Memory B cell (primary cell): ENCODE measurements at places on chromosomes 3 and 15.
A peak's percentile ranks its signal among the peaks of the same experiment; 100 is the strongest.

- DNase-seq: no peak
Observed at GRCh38 chr3:55647670-55648069, 160.6 kb upstream of the WNT5A start.

- no peak for DNase-seq
Observed at GRCh38 chr15:68113751-68114150, 59.6 kb downstream of the PIAS1 start.

DNA sequence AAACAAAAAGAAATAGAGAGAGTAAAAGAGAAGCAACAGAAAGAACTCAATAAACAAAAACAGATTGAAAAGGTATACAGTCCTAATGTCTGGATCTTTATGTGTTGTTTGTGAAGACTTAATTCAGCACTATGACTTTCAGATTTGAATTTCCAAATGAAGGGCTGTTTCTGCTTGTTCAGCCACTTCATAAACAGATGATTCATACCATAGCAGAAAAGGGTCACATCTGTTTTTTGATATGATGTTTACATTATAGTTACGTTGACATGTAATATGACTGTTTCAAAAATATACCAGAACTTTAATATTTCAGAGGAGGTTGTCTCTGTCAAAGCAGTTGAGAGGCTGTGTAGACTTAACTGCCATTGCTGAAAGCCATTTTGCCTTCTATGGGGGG is 24.1 kb downstream of the ASB14 start:
- no peak for DNase-seq

- no peak for DNase-seq
Observed at GRCh38 chr15:85500060-85500708, 119.8 kb downstream of the AKAP13 start.

- no peak for DNase-seq
Observed at GRCh38 chr3:168885028-168885427, 778.5 kb downstream of the MECOM start.

GRCh38 chr3:23035927-23036640 is 167.0 kb upstream of the UBE2E2 start:
- no peak for DNase-seq

- DNase-seq: no peak
Observed at GRCh38 chr3:4709341-4709740, 216.2 kb downstream of the ITPR1 start.

GRCh38 chr3:98013411-98014267 is 21.5 kb downstream of the GABRR3 start:
- DNase-seq: no peak

- DNase-seq: no peak
Observed at GRCh38 chr15:63482874-63483323, 21.5 kb upstream of the USP3 start.

DNA sequence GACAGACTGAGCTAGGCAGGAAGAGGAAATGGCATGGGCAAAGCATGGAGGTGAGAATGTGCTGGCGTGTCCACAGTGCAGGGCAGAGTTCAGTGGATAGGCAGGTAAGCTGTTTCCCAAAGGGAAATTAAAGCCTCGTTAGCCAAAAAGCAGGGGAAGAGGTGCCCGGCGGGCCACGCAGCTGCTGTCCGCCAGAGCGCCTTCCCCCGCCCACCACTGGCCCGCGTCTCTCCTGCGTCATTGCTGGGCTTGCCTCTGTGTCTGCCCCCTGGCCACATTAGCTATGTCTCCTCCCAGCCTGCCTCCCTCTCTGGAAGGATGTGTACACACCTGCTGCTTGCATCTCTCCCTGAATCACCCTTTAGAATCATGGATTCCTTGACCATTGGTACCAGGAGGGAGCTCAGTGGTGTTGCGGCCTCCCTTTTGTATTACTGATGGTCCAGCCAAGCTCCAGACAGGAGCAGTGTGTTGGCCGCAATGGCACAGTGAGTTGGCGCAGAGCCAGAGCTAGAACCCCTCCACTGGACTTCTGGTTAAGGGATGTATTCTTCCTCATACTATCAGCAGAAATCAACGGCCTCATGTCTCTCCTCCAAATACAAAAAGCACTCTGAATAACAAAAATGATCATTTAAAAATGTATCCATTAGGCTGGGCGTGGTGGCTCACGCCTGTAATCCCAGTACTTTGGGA is 26.6 kb downstream of the SLC28A1 start:
- no peak for DNase-seq

DNA sequence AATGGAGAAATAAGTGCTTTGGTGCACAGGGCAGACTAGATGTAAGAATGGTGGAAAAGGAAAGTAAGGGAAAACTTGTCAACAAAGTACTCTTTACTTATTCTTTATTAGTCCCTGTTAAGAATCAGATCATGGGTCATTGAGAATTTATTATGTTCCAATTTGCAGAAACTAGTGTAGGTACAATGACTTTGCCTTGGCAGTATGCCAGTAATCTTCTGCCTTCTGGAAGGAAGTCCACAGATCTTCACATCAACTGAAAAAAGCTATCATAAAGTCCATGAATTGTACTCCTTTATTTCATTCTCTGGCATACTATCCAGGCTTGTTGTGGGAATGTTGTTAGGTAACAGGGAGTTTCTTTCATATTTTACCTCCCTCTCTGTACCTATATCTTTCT is 88.2 kb upstream of the FLNB start:
- no peak for DNase-seq

DNA sequence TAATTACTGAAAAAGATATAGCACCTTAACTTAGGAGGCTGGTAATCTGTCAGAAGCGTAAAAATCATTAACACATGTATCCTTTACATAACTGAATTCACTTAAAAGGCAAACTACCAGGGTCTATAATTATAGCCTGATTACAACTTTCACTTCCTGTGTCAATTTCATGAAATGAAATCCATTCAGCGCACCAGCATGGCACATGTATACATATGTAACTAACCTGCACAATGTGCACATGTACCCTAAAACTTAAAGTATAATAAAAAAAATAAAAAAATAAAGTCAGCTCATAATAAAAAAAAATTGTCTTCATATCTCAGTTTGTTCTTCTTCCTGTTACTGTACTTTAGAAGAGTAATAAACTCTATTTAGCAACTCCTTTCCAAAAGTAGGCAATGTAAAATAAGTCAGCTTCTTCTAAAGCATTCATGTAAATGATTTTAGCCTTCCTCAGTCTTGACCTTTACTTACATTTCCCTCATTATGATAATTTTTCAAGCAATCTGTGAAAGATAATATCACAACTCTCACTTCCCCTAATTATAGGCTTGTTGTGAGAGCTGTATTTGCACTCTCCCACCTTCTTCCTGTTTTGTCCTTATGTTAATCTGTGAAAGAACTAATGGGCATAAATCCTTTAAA is 50.1 kb downstream of the KBTBD8 start:
- peak; percentile 29 for DNase-seq
